ENCODE measurements at places on chromosomes 7 and 10.

DNA sequence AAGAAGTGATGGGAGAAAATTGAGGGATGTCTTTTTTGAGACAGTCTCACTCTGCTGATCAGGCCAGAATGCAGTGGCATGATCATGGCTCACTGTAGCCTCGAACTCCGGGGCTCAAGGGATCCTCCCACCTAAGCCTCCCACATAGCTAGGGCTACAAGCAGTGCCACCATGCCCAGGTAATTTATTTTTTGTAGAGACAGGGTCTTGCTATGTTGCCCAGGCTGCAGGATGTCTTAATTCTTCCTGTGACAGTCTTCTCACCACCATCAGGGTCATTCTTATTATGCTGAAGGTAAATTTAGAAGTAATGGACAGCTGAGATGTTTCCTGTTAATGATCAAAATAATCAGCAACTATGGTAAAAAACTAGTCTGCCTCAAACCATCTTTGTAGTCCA lies 7.1 kb downstream of the DNAJC9 start:
- DNase-seq: no peak

DNA sequence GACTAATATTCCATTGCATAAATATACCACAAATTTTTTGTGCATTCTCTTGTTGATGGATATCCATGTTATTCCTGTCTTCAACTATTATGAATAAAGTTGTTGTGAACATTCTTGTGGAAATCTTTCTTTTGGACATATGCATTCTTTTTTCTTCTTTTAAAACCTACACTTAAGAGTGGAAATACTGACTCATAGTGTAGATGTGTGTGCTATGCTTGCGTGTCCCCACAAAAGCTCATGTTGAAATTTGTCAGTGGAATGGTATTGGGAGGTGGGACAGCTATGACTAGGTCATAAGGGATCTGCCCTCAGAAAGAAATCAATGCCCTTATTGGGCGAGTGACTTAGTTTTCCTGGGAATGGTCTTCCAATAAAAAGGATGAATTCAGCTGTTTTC lies 203.6 kb upstream of the PRSS58 start:
- no peak for DNase-seq

- no peak for DNase-seq
Measured at GRCh38 chr10:48330269-48330668, 23.8 kb downstream of the MAPK8 start.

DNA sequence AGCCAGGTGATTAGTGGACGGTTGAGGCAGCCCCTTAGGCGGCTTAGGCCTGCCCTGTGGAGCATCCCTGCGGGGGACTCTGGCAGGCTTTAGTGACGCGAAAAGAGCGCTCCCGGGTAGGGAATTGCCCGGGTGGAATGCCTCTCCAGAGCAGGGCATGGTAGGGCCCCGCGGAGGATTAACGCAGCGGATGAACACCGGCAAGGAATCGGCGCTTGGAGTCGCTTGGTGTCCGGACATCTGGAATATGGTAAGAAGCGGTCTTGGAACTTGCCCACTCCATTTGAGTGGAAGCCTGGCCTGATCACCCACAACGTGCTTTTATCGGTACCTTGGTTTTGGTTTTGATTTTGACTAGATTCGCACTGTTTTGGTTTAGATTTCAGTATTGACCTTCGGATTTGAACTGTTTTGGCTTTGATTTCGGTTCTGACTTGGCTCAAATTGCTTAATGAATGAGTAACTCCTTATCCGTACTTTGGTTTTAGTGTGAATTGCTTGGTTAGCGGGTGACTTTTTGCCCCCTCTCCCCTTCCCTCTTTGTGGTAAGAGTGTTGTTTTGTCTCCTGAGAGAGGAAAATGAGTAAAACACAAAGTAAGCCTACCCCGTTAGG lies 24.2 kb upstream of the CHST3 start:
- no peak for DNase-seq

DNA sequence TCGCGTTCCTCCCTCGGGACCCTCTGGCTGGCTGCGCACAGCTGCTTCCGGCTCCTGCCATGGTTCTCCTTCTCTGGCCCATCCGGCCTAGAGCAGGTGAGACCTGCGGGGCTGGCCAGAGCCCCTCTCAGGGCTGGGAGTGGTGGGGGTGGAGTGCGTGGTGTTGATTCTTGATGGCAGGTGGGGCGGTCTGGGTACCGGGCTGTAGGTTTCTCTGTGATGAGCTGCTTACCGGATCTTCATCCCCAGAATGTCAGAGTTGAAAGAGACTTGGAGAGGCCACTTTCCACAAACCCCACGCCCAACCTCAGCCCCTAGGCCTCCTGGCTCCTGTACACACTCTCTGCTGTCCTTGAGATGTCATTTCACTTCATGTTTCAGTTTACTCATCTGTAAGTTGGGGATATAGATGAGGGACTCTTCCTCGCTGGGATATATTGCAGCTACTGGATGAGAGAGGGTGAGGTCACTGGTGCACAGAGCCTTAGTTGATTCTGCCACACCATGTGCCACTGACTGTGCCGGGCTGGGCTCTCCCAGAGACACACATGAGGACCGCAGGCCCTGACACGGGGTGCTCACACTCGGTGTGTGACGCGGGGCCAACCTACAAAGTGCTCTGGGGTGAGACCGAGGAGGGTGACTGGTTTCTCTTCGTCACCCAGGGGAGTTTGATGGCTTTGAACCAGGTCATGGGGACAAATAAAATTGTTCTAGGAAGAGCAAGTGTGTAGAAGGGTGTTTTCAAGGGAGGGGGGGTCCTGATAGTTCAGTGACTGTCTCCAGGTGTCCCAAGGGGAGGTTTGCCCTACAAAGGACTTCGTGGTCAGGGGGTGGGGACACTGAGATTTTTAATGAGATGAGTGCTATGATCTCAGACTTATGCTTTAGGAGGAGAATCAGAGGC lies 29.5 kb downstream of the ZNF775 start:
- DNase-seq: no peak

DNA sequence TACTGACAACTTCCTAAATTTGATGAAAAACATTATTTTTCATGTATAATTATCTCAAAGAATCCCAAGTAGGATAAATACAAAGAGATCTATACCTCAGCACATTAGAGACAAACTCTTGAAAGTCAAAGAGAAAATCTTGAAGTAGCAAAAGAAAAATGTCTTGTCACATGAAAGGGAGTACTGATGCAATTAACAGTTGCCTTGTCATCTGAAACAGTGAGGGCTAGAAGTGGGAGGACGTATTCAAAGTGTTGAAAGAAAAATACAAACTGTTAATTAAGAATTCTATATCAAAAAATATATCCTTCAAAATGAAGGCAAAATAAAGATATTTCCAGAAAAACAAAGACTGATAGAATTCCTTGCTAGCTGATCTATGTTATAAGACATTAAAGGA lies 35.5 kb upstream of the ARHGAP22 start:
- no peak for DNase-seq

DNA sequence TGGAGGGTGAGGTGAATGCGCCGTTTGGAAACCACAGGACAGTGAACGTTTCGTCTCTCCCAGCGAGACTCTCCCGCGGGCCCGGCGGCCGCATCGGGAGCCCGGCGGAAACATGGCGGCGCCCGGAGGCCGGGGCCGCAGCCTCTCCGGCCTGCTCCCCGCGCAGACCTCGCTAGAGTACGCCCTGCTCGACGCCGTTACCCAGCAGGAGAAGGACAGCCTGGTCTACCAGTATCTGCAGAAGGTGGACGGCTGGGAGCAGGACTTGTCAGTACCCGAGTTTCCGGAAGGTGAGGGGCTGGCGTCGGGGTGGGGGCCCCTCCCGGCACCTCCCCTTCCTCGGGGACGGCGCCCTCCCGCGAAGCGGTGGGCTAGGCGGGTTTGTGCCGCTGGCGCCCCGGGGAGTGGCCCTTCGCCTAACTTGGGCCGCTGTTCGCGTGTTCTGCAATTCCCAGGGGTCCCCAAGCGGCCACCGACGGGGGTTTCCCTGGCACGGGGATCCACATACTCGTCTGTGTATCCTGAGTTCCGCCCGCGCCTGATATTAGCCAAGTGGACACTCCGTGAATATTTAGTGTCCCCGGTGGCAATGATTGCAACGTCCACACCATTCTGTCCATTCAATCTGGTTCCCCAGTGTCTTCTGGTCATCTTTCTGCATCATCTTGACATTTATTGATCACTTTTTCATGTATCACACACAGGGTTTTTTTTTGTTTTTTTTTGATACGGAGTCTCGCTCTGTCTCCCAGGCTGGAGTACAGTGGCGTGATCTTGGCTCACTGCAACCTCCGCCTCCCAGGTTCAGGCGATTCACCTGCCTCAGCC lies 514 bp downstream of the NHLRC2 start:
- DNase-seq: no peak

DNA sequence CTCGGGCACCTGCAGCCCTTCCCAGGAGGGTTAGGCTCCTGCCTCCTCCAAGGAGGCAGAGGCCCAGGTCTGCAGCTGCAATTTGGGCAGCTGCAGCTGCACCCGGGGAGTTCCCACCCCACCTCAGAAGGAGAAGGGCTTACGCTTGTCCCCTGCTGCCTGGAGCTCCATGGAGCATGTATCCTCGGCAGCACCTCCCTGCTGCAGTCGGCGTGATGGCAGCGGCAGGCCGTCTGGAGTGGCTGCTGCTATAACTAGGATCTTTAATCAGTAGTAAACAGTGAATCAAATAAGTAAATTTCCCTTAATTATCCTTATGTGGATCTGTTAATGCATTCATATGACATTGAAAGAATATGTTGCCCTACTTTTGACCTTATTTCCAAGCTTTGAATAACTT lies 167.0 kb downstream of the PON1 start:
- DNase-seq: no peak

GRCh38 chr10:15789793-15790525 lies 70.2 kb upstream of the ITGA8 start:
- no peak for DNase-seq

GRCh38 chr10:75352650-75353049 lies 48.9 kb downstream of the ZNF503 start:
- no peak for DNase-seq

DNA sequence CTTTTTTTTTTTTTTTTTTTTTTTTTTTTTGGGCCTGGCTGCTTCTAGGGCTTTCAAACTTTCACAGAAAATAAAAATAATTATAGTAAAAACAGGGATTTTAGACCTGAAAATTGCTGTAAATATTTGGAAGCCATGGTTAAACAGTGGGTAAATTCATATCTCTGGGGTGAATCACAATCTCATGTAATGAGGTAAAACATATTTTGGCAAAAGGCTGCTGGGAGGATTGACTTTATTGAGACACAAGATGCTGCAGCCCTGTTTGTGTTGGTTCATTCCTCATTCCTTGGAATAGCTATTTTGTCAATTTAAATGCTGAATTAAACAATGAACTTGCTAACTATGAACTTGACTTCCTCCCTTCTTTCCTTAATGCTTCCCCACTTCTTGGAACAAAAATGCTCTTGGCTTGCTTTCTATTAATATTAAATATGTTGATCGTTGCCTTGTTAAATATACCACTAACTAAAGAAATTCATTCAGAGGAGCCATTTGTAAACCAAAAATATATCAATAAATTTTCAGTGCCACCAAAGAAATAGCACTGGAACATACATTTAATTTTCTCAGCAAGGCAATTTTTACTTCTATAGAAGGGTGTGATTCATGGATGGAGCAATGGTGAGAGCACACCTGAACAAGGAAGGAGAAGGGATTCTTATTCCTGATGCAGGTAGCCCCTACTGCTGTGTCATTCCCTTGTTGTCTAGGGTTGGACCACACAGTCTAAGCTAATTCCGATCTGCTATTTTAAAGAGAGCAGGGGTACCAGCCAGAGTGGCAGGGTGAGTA lies 24.6 kb downstream of the AGK start:
- DNase-seq: no peak

GRCh38 chr7:64602518-64602917 lies 39.6 kb upstream of the ZNF680 start:
- no peak for DNase-seq

DNA sequence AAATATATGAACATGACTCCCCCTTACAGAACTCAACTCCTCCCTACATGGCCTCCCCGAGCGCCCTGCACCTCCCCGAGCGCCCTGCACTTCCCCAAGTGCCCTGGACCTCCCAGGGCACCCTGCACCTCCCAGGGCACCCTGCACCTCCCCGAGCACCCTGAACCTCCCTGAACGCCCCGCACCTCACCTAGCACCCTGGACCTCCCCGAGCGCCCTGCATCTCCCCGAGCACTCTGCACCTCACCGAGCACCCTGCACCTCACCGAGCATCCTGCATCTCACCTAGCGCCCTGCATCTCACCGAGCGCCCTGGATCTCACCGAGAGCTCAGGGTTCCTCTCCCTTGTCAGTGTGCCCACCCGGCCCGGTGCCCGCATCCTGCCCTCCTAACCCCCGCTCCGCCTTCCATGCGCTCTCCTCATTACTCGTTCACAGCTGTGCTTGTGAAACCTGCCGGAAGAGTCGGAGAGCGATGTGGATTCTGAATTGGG lies 134.3 kb downstream of the ACTR3B start:
- no peak for DNase-seq

- DNase-seq: no peak
Measured at GRCh38 chr10:131444862-131445461, 133.4 kb upstream of the TCERG1L start.

- no peak for DNase-seq
Measured at GRCh38 chr10:35126062-35126529, 550 bp upstream of the CREM start.

DNA sequence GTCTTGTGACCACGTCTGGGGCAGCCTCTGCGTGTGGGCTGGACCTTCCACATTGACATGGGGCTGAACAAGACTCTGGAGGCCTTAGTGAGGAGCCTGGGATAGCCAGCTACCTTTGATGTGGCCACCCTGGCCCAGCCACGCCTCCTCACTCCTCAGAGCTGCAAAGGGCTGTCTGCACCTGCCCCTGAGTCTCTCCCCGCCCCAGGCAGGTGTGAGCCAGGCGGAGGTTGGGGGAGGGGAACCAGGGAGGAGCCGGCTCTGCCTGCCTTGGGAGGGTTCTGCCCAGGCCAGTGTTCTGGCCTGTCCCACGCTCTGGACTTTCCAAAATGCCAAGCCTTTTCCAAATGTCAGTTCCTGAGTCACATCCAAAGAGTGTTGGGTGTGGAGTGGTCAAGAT lies 72.2 kb downstream of the GTF2IRD1 start:
- no peak for DNase-seq

DNA sequence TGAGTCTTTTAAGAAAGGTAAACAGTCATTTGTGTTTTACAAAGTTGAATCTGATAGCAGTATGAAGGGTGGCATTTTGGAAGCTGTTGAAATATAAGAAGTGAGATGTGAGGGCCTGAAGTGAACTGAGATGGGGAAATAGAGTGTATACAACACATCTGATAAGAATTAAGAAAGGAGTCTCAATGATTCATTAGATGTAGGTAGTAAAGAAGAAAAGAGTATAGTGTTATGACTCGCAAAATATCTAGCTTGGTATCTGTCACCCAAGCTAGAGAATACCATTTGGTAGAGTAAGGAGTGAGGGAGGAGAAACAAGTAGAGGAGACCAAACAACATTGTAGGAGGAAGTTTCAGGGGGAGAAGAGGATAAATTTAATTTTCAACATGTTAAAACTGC lies 5.3 kb downstream of the PTPN12 start:
- no peak for DNase-seq

GRCh38 chr7:112982441-112983063 lies 104.1 kb downstream of the GPR85 start:
- no peak for DNase-seq

- DNase-seq: no peak
Measured at GRCh38 chr7:128206747-128207500, 34.2 kb upstream of the LEP start.
